ENCODE measurements at places on chromosomes 12 and 14. TPM values are rescaled to one million over a fixed set of nuclear protein-coding genes. Genes with fewer than 3 reads are reported as not detected.

- no peak for ATAC-seq
Measured at GRCh38 chr14:52700701-52701172, 5.4 kb upstream of the ERO1A start.

DNA sequence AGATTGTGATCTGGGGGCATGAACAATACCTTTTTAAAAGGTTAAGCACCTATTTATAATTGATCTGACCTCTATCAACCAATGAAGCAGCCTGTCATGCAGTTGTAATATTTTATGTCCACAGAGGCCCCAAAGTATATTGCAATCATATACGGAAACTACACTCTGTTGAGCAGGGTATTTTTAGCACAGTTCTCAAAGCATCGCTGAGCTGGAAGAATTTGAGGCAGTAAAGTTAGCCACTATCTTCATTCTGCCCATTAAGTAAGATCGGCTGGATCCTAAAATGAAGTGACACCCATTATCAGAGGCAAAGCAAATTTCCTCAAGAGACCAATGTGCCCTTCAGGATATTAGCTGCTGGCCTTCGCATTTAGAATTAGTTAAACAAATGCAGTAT, 47.7 kb upstream of the GRIP1 start:
- no peak for ATAC-seq

GRCh38 chr14:101235335-101236103, 325.8 kb upstream of the DIO3 start:
- peak; percentile 93 for ATAC-seq

DNA sequence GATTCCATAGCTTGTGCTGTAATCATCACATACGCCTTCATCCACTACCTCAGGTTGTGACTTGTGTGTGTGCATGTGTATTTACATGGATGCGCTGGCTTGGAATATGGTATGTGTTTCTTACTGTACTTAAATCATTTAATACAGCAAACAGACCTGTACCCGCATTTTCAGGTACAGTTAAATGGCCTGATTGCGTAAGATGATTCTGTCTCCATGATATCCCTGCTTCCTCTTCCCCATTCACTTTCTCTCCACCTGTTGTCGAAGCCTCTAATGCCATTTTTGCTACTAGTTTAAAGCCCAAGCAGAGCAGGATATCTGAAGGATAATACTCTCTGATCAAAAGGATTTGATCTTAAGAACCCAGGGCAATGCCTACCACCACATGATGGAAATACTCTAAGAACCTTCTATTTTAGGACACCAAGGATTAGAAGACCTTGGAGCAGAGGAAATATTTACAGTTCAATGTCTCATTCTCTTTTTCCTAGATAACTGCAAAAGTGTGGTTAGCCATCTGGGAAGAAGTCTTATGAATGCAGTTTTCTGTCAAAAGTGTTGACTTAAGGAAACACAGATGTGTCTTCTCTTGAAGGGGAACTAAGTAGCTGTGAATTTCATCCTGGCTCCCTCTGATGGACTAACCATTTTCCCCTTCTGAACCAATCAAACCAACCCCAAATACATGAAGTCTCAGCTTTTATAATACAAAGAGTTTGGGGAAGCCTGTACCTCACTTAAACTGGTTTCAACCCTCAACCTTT, 78.7 kb downstream of the HELB start:
- ATAC-seq = no peak

Gene PDE3A
- 5.3 TPM for total RNA-seq

- peak; percentile 86 for ATAC-seq
Measured at GRCh38 chr14:68232300-68233055, 412.9 kb downstream of the RAD51B start.

- no peak for ATAC-seq
Measured at GRCh38 chr14:94051115-94051514, 25.0 kb downstream of the OTUB2 start.

Gene CDCA3
- total RNA-seq = 5.9 TPM

- peak; percentile 32 for ATAC-seq
Measured at GRCh38 chr12:120710805-120711296, 593 bp downstream of the UNC119B start.

GRCh38 chr12:119624966-119625365, 31.4 kb downstream of the TMEM233 start:
- ATAC-seq = no peak

- ATAC-seq = peak; percentile 78
Measured at GRCh38 chr12:117857632-117858612, 110.9 kb downstream of the KSR2 start.

- no peak for ATAC-seq
Measured at GRCh38 chr12:130177635-130178242, 15.5 kb downstream of the FZD10 start.

DNA sequence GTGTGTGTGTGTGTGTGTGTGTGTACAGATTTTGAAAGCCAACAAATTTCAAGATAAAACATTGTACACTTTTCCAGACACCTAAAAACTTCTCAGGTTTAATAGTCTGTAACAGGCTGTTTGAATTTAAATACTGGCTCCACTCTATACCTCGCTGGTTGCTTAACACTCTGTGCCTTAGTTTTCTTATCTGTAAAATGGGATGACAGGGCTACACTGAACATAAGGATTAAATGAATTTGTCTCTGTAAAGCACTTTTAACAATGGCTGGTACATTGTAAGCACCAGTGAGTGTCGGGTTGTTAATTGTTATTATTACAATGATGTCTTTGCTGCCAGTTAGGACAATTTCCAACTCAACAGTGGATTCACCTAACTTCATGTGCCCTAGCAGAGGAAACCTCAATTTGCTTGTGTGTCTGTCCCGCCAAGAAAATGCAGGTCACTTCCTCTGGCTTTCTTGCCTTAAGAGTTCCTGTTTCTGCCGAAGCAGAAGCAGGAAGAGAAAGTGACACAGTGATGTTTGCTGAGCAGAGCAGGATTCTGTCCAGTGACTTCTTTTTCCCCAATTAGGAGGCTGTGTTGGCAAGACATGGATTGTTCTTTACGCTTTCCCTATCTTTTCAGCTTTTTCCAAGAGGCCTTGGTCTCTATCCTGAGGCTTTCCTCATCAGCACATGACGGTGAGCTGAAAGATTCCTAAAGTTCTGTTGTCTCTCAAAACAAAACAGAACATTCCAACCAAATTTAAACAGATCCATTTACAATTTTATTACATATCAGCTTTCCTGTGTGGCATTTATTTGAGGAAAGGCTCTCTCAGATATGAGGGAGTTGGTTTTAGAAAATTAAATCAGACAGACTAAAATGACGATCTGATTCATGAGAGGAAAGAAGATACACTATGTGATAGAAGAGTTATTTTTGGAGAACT, 154.1 kb upstream of the ATP2B1 start:
- no peak for ATAC-seq

Gene TMEM63C
- 0.22 TPM for total RNA-seq

DNA sequence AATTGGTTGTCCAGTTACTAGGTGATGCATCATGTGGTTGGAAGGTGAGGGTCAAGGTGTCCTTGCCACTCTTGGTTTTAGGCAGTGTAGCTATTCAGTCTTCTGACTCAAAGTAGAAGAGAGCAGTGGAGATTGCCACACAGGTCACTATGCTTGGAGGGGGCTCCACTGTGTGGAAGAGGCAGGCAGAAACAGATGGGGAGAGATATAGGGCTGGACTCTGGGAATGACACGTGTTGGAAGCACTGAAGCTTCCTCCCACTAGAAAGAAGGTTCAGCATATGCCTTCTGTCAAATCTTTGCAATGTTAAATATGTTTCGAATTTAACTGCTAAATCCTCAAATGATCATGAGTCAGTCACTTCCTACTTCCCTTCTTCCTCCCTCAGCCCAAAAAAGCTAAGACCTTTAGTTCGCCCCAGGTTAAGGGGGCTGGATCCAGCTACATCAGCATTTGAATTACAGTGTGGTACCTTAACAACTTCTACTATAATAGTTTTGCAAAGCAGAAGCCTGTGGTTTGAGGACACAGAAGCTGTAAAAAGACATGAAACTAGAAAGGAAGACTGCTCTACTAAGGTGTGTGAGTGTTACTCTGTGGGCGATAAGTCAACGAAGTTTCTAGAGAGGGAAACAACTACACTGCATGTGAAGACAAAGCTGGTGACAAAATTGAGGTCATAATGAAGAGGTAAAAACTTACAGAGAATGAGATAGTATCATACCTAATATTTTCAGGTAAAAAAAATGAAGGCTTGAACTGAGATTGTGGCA, 228.0 kb downstream of the NELL2 start:
- peak; percentile 22 for ATAC-seq

DNA sequence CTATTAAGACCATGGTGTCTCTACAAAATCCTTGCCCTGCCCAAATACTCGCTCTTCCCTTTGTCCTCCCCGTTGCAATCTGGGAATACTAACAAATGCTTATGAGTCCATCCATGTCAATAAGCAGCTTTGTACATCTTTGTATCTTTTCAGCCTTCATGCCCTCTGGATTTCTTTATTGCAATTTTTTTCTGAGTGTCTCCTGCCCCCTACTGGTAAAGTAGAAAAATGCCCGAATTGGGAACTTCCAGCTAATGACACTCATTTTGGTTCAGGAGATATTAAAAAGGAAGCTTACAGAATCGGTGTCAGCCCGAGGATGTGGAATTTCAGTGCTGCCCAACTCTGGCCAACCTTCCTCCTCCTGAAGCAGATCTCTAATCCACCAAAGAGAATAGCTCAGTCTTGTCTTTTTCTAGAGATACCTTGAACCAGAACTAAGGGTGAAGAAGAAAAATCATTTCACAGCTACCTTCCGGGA, 46.0 kb downstream of the SH2B3 start:
- peak; percentile 14 for ATAC-seq

Gene OR6C2
- not detected for total RNA-seq

GRCh38 chr14:101593411-101594238, 32.3 kb downstream of the DIO3 start:
- no peak for ATAC-seq

DNA sequence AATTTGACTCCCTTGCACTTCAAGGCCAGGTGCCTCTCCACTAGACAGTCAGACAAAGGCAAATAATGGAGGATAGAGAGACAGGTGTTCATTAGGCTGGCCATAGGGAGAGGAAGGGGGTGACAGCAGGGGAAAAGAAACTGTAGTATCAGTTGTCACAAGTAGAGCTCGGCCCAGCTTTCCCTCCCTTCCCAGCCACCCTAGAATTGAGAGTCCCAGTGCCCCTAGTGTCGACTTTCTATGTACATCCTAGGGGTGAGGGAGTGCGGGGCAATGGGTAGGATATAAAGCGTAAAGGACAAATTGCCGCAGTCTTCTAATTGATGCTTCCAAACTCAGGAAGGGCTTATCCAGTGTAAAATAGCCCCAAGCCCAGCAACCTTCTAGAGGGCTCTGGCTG, 39.0 kb downstream of the BAZ2A start:
- no peak for ATAC-seq

- ATAC-seq = no peak
Measured at GRCh38 chr14:72745991-72746980, 147.6 kb downstream of the DPF3 start.

DNA sequence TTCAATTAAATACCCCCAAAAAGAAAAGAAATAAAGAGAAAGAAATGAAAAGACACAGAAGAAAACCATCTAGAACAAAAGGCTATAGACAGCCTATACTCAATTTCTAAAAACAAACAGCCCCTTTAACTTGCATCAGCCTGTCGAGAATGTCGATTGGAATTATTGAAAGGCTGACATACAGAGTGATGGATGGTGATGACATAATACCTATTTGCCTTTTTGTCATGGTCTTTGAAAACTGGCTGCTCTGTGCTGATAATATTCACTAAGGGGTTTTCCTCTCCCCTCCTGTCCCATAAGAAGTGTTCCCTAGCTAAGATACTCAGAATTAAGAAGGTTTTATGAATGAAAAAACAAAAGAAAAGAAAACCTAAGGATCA, 393.7 kb downstream of the SOX5 start:
- no peak for ATAC-seq

Gene CIROP
- total RNA-seq = 0.37 TPM

- ATAC-seq = no peak
Measured at GRCh38 chr14:103749860-103750259, 34.2 kb downstream of the ZFYVE21 start.

DNA sequence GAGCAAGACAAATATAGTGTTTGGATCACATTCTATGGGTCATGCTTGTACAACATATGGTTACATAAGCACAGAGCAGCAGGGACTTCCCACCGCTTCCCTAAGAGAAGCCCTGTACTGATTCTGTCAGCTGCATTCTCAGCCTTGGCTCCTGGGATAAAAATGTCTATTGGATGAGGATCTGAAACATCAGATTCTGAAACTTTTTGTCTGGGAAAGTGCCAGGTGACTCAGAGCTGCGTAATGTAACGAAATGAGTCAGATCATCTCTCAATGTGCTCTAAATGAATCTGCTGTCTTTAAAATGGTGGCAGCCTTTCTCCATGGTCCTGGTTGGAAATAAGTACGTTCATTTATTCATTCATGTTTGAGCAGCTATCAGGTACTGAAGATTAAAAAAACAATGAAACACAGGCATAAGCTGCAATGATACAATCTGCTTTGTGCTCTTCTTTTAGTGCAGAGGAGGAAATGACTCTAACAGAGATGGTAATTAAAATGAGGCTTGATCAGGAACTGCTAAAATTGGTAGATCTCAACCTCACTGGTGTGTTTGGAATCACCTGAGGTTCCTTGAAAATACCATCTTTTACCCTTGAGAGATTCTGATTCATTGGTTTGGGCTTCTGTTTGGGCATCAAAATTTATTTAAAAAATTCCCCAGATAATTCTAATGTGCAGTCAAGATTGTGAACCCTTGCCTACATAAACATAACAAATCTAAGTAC, 99.1 kb upstream of the NAP1L1 start:
- no peak for ATAC-seq

- no peak for ATAC-seq
Measured at GRCh38 chr12:124808272-124808671, 55.4 kb downstream of the SCARB1 start.

Gene PRR4
- total RNA-seq = 8.1 TPM

Gene OR4Q2
- 0.23 TPM for total RNA-seq

DNA sequence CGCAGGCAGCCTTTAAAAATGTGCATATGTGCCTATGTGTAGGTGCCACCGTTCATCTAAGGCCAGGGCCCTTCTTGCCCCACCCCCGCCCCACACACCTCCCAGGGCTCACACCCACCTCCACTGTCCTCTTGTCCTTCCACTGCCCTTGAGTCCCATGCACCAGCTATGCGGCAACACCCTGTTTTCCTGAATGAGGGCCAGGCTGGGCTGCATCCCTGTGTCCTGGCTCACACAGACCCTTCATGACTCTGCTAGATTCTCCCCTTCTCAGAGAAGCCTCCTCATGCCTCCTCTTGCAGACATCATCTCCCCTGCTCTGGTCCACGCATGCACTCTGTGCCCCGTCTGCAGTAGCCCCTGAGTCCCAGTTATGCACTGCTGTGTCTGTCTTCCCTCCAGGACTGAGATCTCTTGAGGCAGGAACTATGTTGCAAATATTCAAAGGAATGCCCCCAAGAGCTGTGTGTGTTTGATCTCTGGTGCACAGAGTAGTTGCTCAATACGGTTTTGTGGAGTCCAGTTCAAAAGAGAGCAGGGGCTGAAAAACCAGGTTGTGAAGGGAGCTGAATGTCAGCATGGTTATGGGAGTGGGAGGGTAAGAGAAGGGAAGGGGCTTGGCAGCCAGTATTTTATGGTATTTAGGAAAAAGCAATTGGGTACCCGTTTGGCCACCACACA, 47.3 kb upstream of the ESRRB start:
- no peak for ATAC-seq

- peak; percentile 42 for ATAC-seq
Measured at GRCh38 chr12:132489078-132489601, 811 bp upstream of the FBRSL1 start.
